ENCODE measurements at places on chromosomes 1 and 21.

GRCh38 chr1:106564192-106564591, 492.3 kb upstream of the PRMT6 start:
- DNase-seq, result no peak

DNA sequence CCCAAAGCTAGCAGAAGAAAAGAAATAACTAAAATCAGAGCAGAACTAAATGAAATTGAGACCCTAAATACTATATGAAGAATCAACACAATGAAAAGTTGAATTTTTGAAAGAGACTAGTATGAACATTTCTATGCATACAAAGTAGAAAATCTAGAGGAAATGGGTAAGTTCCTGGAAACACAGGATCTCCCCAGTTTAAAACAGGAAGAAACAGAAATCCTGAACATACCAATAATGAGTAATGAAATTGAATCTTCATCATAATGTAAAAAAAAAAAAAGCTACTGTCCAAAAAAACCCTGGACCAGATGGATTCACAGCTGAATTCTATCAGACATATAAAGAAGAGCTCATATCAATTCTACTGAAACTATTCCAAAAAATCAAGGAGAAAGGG, 233.5 kb downstream of the PLPP3 start:
- no peak for DNase-seq

GRCh38 chr1:86687595-86687994, 16.8 kb upstream of the SH3GLB1 start:
- DNase-seq, result no peak

GRCh38 chr1:23768733-23769132, 9.5 kb upstream of the PITHD1 start:
- no peak for DNase-seq

DNA sequence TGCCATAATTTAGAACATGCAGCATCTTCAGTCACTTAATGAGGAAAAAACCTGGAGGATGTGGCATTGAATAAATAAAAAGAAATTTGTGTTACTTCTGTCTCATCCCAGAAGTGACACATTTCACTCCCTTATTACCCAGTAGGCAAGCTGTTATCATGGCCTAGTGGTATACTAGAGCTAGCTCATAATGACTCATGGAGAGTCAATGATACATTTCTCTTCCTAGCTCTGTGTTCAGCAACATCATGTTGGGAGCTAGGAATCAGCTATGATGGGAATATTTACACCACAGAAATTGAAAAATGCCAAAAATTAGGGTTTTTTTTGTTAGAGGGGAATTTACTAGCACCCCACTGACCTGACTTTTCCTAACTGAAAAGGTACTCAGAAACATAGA, 182.7 kb downstream of the HMCN1 start:
- no peak for DNase-seq

DNA sequence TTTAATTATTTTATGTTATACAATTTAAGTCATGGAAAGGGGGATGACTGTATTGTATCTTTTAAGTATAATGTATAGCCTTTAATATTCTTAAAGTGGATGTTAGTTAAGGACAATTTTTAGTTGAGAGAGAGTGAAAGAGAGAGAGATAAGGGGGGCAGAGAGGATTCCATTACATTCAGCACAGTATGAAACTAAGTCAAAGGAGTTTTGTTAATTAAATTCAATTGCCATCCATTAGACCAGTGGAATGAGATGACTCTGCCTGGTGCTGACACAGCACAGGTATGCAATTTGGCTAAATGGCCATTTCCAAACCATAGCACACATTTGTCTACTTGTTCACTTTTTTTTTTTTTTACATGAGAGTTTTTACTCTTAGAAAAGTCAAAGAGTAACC, 27.5 kb downstream of the NFIA start:
- DNase-seq, result no peak

- DNase-seq, result no peak
Observed at GRCh38 chr21:25721987-25722386, 12.7 kb downstream of the ATP5PF start.

- DNase-seq, result no peak
Observed at GRCh38 chr1:116765962-116766361, 11.7 kb downstream of the CD2 start.

DNA sequence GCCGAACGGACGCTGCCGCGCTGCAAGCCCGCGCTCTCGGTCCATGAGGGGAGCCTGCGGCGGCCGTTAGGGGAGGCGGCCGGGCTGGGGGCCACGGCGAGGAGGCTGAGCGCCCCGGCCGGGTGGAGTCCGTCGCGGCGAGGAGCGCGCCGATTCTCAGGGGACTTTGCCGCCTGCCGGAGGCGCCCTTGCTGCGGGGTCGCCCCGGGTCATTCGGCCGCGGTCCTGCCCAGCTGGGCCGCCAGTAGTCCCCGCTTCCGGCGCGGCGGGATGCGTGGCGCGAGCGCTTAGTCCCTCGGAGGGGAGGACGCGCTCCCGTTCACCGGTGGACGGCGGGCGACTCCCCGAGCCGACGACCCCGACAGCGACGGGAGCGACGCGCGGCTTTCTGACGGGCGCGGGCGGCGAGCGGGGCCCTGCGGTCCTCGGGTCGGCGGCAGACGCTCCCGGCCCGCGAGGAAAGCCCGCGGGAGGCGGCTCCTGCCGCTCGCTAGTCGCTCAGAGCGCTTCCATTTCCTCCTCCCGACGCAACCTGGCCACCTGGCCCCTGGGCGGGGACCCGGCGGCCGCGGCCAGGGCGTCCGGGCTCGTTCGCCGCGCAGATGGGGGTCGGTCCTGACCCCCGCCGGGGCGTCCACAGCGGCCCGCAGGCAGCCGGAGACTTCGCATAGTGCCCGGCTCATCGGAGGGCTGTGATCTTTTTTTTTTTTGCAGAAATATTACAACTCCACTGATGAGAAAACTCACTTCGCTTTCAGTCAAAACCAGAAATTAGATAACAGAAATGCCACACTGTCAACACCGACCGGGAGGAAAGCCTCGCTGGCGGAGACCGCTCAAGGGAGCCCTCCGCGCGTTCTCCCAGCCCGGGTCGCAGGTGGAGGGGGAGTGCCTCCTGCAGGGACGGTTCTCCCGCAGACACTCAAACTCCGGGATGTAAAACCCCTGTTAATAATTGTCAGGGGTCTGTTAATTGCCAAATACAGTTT, 641 bp upstream of the ZBTB21 start:
- DNase-seq, result no peak

GRCh38 chr1:18340158-18340764, 140.5 kb upstream of the KLHDC7A start:
- DNase-seq, result no peak

- DNase-seq, result peak; percentile 20
Observed at GRCh38 chr1:32066489-32066873, 6.3 kb upstream of the TMEM39B start.

Measured in large intestine (tissue), 12 donors.